RWPE1 (cell line): ENCODE measurements at places on chromosomes 7 and 10.

DNA sequence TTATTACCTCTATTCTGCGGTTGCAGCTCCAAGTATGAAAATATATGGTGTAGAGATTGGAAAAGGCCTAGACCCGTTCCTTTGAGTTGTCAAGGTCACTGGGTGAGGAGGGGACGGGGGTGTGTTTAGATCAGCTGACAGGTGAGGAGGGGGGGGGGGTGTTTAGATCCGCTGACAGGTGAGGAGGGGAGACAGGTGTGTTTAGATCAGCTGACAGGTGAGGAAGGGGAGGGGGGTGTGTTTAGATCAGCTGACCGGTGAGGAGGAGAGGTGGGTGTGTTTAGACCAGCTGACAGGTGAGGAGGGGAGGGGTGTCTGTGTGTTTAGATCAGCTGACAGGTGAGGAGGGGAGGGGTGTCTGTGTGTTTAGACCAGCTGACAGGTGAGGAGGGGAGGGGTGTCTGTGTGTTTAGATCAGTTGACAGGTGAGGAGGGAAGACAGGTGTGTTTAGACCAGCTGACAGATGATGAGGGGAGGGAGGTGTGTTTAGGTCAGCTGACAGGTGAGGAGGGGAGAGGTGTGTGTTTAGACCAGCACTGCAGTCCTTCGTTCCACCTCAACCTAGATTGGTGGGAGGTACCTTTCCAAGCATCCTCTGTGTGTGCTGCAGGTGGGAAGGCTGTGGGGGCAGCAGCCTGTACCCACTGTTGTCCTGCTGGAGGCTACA, 655.0 kb upstream of the ADARB2 start:
- no peak for DNase-seq

GRCh38 chr10:34526186-34526585, 288.9 kb downstream of the PARD3 start:
- no peak for DNase-seq

GRCh38 chr7:39664057-39664456, 40.7 kb downstream of the RALA start:
- no peak for DNase-seq

DNA sequence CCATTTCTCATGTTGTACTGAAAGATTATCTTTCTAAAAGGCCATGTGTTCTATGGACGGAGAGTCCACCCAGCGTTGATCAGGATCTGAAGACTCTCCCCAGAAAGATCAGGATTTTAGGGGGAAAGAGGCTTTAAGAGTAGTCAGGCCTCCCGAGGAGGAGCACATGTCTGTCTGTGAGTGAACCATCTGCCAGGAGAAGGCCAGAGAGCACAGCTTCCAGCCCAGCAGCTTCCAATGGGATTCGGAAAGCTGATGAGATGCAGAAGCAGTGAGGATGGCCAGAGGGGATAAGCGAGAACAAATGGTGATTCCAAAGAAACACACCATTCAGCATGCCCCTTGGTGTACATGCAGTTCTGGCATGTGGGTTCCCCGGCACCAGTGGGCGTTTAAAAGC, 88.5 kb upstream of the TCERG1L start:
- no peak for DNase-seq

DNA sequence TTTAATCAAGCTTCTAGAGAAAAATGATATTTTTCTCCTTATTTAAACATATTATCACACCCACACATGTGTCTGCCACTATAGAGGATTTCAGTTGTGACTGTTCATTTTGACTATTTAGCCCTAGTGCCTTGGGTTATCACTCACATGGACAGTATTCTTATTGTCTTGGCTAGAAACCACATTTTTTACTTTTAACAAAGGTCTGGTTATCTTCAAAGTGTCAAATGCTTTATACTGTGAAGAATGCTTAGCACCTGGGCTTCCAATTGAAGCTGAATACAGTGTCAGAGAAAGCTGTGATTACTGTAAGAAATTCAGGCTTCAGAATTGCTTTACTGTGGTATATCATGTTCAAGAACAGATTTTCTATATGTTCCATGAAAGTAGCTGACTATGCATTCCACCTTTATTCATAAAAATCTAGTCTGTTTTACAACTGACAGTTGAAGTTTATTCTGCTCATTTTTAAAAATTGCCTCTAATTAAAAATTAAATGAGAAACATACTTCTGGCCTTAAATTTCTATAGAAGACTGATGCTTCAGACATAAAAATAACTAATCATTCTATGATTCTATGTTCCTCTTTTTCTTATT, 278.6 kb downstream of the SEMA3D start:
- no peak for DNase-seq

- DNase-seq, result no peak
These were observed 4.2 kb upstream of the EBF3 start for GRCh38 chr10:129968020-129968852.

- no peak for DNase-seq
These were observed 9.5 kb upstream of the HMX3 start for GRCh38 chr10:123126246-123126645.

DNA sequence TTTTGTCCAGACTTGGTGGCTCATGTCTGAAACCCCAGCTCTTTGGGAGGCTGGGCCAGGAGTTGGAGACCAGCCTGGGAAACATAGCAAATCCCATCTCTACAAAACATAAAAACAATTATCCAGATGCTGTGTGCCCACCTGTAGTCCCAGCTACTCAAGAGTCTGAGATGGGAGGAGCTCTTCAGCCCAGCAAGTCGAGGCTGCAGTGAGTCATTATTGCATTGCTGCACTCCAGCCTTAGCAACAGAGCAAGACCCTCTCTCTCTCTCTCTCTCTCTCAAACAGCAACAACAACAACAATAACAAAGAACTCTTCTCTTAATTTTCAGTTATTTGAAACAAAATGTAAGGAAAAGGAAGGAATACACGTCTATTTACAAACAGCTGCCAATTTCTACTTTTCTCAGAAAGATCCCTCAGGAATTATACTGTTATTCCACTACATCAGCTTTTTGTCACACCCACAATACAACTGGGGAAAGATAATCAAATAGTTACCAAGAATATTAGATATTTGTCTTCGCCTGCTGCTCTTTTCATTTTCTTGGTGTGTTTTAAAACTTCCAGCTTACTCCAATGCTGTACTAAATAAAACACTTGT, 5.1 kb upstream of the TSPAN12 start:
- no peak for DNase-seq

DNA sequence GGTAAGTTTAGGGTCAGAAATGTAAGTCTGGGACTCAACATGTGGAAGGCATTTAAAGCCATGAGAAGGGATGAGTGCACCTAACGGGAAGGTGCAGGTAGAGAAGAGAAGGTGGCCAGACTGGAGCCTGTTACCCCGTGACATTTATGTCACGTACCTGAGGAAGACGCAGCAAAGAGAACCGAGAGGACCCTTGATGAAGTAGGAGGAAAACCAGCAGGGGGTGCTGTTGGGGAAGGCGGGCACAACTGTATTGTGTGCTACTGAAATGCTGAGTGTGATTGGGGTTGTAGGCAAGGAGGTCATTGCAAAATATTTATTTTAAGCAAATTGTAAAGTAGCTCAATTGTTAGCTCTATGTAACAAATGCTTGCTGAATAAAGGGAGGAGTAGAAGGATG, 338.2 kb upstream of the PRKCQ start:
- no peak for DNase-seq

DNA sequence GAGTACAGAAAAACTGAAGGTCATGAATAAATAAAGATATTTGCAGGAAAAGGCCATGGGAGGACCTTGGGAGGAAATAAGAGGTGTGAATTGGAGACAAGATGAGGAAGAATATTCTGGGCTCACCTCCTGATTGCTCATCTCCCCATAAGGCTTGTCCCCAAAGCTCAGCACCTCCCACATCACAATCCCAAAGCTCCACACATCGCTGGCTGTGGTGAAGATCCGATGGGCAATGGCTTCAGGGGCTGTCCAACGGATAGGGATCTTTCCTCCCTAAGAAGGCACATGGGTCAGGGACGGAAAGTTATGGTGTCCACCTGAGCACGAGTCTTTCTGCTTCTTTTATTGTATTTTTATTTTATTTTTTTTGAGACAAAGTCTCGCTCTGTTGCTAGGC, 12.9 kb downstream of the ZYX start:
- no peak for DNase-seq

DNA sequence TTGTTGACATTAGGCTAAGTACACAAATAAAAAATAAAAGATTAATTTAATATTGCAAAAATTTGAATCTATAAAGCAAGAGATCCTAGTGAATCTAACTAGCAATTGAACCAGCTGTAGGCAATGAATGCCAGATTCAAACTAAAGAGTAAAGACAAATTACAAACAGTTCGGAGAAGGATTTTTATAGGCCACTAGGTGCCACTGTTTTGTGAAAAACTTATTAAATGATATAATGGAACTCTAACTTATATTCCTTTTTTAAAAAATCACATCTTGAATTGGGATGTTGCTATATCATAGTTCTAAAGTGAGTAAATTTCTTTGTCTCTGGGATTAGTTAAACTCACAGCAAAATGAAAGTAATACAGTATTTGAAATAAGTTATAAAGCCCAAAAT, 39.1 kb upstream of the GNAI1 start:
- DNase-seq, result no peak

DNA sequence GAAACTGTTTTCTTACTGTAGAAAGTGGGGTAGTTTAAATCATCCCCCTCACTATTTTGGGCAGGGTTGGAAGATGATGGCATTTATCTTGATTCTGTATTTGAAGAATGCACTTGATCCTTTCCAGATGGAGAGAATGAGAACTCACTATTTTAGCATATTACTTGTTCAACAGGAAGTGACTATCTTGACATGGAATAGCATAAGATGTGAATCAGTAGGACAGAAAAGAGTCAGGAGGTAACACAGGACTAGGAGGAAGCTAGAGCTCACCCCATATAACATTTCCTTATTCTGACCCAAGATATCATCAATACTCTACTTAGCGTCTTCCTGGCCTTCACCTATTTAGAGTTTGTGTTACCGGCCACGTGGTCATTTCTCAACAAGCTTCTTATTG, 400.2 kb downstream of the PHTF2 start:
- DNase-seq, result no peak

DNA sequence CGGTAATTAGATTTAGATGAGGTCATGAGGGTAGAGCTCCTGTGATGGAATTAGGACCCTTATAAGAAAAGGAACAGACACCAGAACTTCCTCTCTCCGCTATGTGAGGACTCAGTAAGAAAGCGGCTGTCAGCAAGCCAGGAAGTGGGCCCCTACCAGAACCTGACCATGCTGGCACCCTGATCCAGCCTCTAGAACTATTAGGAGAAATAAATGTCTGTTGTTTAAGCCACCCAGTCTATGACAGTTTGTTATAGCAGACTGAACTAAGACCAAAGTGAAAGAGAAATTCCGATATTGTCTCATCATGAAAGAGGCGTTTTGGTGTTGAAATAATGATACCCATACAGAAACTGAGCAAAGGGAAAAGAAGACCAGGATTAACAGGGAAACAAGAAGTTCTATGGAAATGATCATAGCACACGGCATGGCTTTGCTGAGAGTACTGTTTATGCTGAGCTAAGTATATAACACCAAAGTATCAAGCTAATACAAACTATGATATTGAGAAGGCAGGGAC, 9.2 kb downstream of the CLEC2L start:
- DNase-seq, result no peak

- no peak for DNase-seq
These were observed 18.5 kb downstream of the CFAP70 start for GRCh38 chr10:73340121-73340520.

- no peak for DNase-seq
These were observed 156.2 kb downstream of the DNAJB6 start for GRCh38 chr7:157493017-157493416.

DNA sequence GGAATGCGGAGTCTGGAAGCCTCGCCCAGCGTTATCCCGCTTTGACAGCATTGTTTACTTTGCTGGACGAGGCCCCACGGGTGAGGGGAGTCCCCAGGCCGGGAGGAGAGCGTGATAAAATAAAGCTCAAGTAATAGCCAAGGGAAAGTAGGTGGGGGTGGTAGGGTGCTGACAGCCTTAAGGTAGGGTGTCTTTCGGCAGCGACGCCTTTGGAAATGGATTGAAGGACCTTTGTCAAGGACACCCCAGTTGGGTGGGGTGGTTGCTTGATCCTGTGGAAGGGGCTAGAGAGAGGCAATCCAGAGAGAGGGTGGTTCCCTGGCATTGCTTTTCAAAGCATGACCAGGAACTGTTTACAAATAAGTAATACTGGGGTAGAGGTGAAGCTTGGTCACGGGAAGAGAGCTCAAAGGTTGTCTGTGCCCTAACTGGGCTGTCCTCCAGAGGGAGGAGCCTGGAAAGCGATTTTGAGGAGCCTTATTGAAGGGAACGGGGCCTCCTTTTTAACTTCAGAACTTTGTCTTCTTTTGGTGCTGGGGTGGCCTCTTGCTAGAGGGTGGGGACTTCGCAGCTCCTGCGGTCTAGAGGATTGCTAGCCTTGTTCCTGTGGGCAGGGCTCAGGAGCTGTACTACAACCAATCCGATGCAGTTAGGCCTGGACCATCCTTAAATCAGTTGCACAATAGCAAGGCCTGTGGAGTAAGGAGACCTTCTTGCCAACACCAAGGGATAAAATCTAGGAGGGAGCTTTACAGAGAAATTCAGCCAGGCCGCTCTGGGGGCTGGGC, 1.3 kb downstream of the EIF4EBP2 start:
- DNase-seq, result peak; percentile 86

- DNase-seq, result no peak
These were observed 346.8 kb upstream of the ETV1 start for GRCh38 chr7:14336256-14336655.

DNA sequence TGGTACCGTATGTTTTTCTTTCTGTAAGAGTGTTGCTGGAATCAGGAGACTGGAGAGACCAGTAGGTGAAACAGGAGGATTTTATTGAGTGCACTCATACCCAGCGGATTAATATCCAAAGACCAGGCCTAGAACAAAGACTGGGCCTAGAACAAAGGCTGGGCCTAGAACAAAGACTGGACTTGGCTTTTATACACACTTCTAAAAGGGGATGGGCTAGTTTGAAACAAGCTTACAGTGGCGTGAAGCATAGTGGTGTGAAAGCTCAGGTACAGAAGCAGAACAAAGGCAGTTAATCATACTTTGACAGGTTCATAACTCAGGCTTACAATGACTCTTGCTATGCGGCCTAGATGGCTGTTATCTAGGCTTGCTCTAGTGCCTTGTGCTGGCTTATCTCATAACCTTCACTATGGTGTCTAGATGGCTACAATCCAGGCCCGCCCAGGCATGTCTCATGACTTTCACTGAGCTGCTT, 67.7 kb downstream of the TRIM24 start:
- DNase-seq, result no peak

DNA sequence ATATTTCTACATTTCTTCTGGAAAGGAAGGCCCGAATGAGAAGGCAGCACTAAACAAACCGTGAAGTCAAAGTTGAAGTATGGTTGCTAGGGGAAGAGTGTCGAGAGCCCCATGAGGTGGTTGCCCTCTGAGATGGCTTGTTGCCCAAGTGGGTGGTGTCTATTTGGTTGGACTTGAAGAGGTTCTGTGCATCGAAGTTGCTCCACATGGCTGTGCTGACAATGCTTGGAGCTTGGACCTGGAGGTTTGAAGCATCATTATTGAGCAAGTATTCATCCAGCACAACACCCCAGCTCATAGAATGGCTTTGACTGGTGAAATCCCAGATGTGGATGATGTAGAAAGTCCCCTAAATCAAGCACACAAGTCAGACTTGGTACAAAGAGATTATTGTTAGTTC, 165.2 kb upstream of the CDCA7L start:
- no peak for DNase-seq
